ENCODE measurements at places on chromosomes 4 and X.

DNA sequence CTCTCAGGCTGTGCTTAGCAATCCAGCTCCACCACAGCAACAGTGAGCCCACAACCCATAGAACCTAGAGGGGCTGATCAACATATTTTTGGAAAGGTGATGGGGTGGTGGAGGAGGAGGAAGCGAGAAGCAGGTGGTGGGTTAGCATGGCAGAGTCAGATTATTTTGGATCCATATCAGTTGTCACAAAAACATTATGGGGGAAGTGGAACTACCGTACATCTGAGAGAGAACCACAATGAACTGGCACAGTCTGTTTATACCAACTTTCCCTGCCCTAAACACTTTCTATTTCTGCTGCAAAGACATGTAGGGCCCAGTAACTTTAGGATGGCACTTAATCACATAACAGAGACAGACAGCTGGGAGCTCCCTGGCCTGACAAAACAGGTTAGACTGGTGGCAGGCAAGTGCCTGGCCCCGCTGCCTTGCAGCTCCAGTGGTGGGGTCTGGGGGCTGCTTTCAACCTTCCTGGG is 4.3 kb downstream of the SLC9A7 start:
- no peak for DNase-seq

DNA sequence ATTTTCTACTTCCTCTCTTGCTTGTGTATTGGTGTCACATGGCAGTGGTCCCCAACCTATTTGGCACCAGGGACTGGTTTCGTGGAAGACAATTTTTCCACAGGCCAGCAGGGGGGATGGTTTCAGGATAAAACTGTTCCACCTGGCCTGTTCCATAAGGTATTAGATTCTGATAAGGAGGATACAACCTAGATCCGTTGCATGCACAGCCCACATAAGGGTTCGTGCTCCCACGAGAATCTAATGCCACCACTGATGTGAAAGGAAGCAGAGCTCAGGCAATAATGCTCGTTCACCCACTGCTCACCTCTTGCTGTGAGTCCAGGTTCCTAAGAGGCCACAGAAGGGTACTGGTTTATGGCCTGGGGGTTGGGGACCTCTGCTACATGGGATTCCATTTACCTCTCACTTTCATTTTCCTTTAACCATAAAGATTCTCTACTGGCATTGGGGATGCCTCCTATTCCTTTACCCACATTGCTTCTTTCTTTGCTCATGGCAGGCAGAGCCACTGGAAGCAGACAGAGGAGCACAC is 38.1 kb downstream of the SEC31A start:
- no peak for DNase-seq

DNA sequence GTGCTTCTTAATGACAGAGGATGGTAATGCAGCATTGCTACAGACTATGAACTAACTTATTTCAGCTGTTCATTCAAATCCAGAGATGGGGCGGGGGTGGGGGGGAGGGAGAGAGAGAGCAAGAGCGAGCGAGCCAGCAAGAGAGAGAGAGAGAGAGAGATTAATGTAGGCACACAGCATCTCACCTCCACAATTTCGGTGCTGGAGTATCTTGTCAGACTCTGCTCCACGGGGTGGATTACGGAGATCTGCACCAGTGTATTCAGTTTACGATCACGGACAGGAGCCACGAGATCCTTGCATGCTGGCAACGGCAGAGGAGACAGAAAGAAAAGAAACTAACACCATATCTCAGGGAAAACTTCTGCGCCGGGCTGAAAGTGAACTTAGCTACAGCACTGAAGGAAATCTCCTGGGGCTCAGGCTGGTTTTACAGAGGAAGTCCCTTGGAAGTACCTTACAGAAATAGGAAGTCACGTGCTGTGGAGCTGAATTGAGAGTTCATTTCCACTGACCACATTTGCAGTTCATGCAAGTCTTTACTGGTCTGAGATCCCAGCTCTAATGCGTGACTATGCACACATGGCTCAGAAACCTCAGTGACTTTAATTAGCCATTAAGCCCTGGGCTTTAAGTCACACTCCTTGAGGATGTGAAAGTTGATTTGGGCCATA is 440.9 kb downstream of the INPP4B start:
- DNase-seq, result peak; percentile 84

DNA sequence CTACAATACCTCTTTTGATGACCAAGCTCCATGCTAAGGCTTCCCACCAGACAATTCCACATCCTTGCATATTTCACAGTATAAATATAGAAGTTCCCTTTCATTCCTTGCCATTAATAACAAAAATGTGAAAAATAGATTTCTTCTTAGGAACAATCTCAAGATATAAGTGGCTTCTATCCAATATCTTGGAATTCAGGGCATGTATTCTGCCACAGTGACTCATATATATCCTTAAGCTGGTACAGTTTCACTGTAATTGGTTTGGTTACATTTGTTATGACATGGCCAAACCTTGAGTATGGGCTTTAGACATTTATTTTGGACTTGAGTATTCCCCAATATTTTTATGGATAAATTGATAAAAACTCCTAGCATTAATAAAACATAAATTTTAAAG is 181.7 kb upstream of the DDX53 start:
- DNase-seq, result peak; percentile 5

DNA sequence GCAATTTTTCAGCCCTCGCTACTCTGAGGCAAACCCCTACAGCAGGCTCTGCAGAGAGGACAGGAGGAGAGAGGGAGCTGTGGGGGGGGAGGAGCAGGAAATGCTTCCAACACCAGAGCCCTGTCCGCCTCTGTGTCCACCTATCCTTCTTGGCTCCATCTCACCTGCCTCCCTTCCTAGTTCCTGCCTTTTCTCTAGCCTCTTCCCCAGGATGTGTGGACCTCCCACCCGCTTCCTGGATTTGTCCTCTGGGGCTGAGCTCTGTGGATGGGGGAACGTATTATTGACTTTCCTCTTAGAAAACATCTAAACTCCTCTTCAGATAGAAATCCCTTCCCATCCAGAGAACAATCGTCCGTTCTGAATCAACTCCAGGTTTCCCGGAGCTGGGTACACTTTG is 14.4 kb downstream of the ASMT start:
- no peak for DNase-seq

Measured in RPMI7951 (cell line).